ENCODE measurements at places on chromosomes 5 and 9. TPM values are rescaled to one million over a fixed set of nuclear protein-coding genes. Genes with fewer than 3 reads are reported as not detected.

The MUSK gene
- total RNA-seq: not detected

The TOMM5 gene
- 102 TPM for total RNA-seq

The IFNA21 gene
- total RNA-seq: not detected

The PLAC8L1 gene
- total RNA-seq: not detected

The HINT1 gene
- total RNA-seq: 287 TPM

The RETREG1 gene
- total RNA-seq: not detected

The PCA3 gene
- total RNA-seq: 0.11 TPM

The GABRA1 gene
- not detected for total RNA-seq

The LHX2 gene
- total RNA-seq: not detected

The SLC6A18 gene
- total RNA-seq: not detected

The MRPL36 gene
- 44.2 TPM for total RNA-seq

Data from dermis lymphatic vessel endothelial cell (primary cell).